ENCODE measurements at places on chromosomes 11 and 22.

DNA sequence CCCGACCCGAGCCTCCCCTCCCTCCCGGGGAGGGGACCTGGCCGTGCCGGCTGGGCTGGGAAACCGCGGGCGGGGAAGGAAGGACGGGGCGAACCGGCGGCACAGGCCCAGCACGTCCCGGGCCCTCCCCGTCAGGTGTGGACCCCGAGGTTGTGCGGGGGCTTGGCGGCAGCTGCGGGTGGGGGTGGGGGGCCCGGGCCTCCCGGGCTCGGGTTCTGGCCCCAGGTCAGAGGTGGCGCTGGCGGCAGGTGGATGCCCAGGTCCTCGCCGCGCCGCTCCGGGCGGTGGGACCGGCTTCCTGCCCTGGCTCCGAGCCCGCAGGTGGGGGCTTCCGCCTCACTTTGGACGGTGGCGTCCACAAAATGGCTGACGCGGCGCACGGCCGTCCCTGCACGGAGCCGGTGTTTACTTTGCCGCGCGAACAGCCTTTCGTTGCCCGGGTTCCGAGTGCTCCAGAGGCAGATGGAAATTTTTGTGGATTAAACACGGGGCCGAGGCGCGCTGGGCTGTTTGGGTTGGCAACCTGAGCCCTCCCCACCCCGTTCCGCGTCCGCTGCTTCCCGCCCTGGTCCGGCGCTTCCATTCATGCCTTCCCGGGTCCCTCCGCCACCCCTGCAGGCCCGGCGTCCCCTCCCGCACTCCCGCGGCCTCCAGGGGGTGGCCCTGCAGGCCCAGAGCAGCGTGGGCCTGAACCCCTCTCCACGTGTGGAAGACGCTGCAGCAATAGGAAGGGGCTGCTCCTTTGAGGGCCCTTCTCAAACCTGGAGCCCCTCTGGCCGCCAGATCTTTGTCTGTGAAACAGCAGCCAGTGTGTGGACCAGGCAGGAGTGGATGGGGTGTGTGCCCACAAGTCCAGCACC lies 92.0 kb upstream of the KCNQ1OT1 start:
- DNase-seq = no peak

- no peak for DNase-seq
Measured at GRCh38 chr11:69257838-69258658, 35.9 kb upstream of the MYEOV start.

DNA sequence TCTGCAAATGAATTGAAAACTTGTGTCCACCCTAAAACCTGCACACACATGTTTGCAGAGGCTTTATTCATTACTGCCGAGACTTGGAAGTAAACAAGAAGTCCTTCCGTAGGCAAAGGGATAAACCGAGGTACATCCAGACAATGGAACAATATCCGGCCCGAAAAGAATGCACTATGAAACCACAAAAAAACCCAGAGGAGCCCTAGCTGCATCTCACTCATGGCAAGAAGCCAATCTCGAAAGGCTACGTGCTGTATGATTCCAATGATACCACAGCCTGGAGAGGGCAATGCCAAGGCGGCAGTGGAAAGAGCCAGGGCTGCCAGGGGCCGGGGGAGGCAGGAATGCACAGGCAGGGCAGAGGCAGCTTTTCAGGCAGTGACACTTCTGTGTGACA lies 3.2 kb upstream of the MRPL23 start:
- DNase-seq = peak; percentile 33

DNA sequence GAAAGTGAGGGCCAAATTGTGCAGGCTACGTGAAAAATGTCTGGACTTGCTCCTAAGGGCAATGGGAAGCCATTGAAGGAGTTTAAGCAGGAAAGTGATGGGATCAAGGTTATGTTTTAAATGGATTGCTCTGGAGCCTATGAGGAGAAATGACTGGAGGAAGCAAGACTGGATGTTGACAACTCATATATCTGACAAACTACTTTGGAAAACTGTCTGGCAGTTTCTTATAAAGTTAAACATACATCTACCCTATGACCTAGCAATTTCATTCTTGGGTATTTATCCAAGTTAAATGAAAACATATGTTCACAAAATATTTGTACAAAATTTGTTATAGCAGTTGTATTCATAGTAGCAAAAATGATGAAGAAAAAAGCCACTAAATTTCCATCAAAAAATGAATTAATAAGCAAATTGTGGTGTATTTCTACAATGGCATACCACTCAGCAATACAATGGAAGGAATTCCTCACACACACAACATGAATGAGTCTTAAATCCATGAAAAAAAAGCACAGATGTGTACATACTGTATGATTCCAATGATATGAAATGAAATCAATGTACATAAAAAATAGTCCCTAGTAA lies 24.1 kb downstream of the FZD4 start:
- DNase-seq = peak; percentile 50

DNA sequence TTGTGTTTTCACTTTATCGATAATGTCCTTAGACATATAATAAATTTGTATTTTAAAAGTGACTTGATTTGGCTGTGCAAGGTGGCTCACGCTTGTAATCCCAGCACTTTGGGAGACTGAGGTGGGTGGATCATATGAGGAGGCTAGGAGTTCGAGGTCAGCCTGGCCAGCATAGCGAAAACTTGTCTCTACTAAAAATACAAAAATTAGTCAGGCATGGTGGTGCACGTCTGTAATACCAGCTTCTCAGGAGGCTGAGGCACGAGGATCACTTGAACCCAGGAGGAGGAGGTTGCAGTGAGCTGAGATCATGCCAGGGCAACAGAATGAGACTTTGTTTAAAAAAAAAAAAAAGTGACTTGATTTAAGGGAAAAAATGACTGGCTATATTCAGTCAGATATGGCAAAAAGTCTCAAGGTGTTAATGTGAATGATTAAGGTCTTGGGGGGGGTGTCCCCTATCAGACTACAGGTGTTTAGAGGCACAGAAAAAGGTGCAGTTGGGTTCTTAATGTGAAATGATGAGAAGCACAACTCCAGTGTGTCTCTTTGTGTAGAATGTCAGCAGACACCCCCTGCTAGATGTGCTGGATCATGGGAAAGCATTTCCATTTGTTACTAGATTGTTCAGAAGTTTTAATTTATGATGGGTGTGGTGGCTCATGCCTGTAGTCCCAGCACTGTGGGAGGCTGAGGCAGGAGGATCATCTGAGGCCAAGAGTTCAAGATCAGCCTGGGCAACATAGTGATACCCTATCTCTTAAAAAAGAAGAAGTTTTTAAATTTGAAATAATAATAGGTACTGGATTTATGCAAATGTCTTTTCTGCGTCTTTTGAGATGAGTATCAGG lies 17.0 kb downstream of the NEAT1 start:
- peak; percentile 56 for DNase-seq

GRCh38 chr11:85109141-85109540 lies 518.0 kb downstream of the DLG2 start:
- DNase-seq = no peak

DNA sequence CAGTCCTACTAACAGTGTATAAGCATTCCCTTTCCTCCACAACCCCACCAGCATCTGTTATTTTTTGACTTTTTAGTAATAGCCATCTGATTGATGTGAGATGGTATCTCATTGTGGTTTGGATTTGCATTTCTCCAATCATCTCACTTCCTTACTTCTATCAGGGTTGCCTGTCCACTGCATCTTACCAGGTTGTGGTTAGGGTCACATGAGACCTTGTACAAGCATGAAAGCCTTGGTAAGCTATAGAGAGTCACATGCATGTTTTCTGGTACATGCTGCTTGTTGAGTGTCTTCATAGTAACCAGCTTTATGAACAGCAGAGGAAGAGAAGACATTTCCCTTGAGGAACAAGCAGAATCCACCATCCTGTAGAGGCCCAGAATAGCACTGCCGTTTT lies 102.9 kb upstream of the PAX6 start:
- DNase-seq = no peak

DNA sequence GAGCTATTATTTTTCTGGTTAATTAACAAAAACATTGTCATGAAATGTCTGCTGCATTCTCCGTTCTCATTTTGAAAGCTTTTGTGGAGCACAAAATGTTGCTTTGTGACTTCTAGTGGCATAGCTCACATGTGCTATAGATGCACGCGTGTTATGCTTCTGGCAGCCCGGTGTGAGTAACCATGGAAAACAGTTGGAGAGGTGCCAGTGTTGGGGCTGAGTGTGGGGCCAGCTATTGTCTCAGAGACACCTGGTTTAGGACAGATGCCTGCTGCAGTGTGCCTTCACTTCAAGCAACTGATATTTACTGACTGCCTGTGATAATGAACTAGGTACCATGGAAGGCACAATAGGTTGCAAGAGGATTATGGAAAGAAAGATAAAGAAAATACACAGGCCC lies 760.6 kb downstream of the NTM start:
- DNase-seq = no peak

- DNase-seq = no peak
Measured at GRCh38 chr11:92628401-92629292, 340.8 kb upstream of the MTNR1B start.

DNA sequence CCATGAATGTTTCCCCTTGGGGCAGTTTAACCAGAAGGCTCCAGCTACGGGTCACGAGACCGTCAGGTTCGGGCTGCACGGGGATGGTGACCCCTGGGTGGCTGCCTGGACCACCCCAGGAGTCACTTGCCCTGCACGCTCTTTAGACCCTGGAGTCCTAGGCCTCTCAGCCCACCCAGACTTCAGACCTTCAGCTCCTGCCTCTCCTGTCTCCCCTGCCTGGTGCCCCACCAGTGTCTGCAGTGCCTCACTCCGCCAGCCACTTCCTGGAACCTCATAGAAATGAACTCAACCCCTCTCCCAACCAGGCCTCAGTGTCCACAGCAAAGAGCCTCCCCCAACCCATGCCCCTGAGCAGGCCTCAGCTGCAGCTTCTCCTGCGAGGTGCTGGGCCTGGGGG lies 12.5 kb upstream of the MS4A10 start:
- DNase-seq = no peak

DNA sequence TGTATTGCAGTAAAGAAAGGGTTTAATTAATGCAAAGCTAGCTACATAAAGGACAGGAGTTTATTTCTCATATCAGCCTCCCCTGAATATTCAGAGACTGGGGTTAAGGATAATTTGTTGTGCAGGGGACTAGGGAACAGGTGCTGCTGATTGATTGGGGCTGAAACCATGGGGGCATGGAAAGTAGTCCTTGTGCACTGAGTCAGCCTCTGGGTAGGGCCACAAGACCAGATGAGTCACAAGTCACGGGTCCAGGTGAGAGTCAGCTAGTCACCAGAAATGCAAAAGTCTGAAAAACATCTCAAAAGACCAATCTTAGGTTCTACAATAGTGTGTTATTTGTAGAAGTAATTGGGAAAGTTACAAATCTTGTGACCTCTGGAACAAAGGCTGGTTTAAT lies 32.9 kb upstream of the SYT13 start:
- DNase-seq = no peak

GRCh38 chr11:104881117-104881794 lies 17.0 kb downstream of the CASP12 start:
- DNase-seq = no peak

GRCh38 chr11:67372993-67373647 lies at the start of gene CLCF1:
Gene CLCF1, minus strand, starts transcription at chr11:67373598. Its CDS starts 59 bp downstream, at chr11:67373539.
- peak; percentile 49 for DNase-seq

- no peak for DNase-seq
Measured at GRCh38 chr11:4610258-4610935, 2.4 kb upstream of the TRIM68 start.

GRCh38 chr11:76280151-76280881 lies 74.0 kb upstream of the WNT11 start:
- DNase-seq = no peak

DNA sequence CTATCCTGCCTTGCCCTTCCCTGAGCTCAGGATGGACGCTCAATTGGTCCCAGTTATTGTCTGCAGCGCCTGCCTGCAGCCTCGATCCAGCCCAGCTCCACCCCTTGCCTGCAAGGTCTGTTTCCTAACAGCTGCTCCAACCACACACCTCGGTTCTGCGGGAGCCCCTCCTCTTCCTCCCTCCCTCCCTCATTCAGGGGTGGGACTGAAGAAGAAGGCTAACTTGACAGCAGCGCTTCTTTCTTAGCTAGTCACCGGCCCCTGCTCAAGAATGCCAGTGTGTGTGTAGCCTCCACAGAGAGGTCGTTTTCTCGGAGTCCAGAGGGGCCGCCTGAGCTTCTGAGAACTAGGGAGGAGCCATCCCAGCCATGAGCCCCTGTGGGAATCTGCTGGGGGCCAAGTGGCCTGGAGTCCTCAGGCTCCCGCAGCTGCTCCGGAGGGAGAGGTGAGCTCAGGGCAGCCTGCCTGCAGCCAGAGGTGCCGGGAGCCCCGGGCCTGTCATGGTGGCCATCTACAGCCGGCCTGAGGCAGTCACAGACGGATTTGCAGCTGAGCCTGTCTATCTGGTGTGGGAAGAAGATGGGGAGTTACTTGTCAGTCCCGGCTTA lies 36.1 kb downstream of the LIMK2 start:
- peak; percentile 88 for DNase-seq

GRCh38 chr22:47219789-47220188 lies 457.3 kb downstream of the TBC1D22A start:
- DNase-seq = no peak

DNA sequence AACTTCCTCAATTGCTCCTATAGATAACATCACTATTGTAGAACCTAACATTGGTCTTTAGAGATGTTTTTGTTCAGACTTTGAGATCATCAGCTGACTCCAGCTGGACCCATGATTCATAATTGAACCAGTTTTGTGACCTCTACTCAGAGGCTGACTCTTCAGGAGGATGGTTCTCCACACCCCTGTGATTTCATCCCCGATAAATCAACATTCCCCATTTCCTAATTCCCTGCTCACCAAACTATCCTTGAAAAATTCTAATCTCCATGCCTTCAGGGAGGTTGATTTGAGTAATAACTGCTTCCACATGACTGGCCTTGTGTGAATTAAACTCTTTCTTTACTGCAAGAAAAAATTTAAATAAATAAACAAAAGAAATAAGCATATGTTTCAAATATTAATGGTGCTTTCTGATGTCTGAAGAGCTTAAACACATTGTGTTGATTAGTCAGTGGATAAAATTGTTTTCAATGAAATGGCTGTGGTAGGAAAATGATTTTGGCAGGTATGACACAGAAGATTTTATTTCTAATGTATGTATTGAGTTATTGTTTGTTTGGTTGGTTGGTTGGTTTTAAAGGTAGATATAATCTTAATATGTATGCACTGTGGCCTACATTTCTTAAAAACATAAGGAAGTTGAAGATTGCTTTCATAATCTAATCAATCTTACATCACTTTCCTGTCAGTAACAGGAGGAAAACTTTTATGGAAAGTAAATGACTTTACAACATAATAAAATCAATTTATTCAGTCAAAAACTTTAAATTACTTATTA lies 427.9 kb upstream of the CCDC179 start:
- DNase-seq = peak; percentile 94

GRCh38 chr22:45948081-45948648 lies 28.8 kb downstream of the WNT7B start:
- DNase-seq = no peak

DNA sequence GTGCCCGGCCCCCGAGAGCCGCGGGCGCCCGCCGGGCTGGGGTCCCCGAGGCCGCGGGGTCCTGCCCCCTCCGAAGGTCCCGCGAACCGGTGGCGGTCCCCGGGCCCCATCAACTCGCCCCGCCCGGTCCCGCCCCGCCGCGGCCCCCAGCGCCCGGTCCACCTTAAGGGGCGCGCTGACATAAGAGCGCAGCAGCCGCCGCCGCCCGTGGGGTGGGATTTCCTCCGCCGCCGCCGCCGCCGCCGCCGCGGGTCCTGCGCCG lies at the start of gene ZDHHC8:
Gene ZDHHC8, plus strand, starts transcription at position 208 of the 262 bp plus-strand sequence. CDS start 144 bp downstream, outside the sequence.
- no peak for DNase-seq

- DNase-seq = no peak
Measured at GRCh38 chr22:50174382-50175190, 4.1 kb downstream of the PANX2 start.
